Amniotic stem cell (primary cell): ENCODE measurements at places on chromosomes 1 and 21.

DNA sequence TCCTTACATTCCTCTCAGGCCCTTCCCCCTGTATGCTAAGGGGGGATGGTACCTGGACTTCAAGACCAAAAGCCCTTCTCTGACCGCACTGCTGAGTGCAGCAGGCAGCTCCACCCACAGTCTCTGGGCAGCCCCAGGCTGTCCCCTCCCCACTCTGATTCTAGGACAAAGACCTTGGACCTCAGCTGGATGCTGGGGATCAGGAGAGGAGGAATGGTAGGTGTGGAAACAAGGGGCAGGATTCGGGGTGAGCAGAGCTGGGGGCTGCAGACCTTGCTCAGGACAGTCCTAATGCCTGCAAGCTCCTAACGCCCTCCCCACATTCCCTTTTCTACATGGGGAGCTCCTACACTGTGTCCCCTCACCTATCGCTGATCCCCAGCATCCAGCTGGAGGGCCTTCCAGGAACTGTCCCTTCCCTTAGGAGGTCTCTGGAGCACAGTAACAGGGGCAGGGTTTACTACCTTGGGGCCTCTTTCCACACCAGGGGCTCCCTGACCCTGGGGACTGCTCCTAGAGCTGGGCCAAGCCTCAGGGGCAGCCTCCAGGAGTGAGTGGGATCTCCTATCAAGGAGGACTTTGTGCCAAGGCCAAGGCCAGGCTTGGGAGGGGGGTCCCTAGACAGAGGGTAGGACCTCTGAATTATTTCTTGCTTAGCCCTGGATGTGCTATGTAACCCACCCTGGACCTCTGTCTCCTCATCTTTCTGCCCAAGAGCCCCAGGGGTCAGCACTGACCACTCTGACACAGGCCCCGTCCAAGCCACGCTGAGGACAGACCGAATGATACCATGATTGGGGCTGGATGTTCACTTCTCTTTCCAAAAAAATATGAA lies 5.6 kb downstream of the CLDN19 start:
- DNase-seq = no peak

GRCh38 chr1:43530483-43531106 lies at the start of gene PTPRF:
TSS of gene PTPRF (plus strand) at chr1:43530883. CDS start at chr1:43545076, 14,193 bp downstream.
- DNase-seq = no peak

DNA sequence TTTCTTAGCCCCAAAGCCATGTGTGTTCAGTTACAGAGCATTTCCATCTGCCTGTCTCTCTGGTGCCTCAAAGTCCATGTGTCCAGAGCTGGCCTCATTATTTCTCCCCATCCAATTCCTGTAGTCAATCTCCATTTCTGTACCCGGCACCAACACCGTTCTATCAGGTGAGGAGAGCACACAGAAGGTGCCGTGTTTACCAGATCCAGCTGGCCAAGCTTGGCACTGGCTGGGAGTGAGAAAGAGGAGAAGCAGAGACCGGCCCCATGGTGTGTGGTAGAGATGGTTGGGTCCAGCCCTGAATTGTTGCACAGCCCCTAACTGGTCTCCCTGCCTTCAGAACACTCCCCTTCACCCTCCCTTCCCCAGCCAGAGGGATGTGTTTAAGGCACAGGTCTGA lies 7.5 kb upstream of the SSBP3 start:
- no peak for DNase-seq

DNA sequence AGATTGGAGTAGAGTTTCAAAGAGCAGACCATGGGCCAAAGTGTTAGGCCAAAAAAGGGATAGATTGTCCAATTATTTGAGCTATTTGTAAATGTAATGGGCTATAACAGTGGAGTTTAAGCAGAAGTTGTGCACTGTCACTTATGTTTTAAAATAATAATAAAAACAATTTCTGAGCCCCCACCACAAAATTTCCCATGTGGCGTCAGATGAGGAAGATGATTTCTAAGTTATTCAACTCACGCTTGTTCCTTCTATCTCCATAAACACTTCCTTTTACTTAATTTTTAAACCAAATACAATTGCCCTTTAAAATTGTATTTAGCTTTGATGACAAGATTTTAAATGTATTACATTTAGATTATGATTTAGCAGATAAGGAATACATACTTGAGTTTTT lies 330.0 kb downstream of the PTPRC start:
- no peak for DNase-seq

- DNase-seq = no peak
Observed at GRCh38 chr1:110648417-110648816, 26.3 kb downstream of the KCNA3 start.

DNA sequence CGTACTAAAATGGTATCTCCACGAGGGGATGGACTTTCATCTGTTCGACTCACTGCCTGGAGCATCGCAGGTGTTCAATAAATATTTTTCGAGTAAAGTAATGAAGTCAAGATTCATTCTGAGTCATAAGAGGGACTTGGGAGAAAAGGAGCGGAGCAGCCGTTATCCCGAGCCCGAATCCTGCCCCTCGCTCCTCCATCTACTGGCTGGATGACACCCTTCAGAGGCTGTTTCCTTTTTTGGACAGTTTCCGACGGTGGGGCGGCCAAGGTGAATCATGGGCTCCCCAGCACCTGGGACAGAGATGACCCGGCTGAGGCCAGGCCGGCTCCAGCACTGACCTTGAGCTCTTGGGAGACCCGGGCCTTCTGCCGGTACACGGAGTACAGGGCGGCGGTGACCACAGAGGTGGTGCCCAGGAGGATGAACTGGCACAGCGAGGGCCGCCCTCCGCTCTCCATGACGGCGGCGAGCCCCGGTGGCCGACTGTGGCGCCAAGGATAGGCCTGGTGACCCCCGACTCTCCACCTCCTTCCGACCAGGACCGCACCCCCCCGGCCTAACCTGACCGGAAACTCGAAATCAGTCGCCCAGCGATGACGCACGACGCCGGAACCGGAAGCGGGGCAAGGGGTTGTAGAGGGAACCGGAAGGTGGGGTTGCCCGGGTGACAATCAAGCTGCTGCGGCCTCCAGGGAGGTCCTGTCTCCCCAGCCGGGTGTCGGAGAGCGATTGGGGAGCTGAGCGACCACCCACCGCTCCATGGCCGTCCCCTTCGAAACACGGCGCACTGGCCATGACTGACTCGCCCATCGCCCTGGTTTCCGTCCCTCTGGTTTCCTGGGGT lies at the start of gene MUL1:
MUL1 (minus strand) TSS at position 588 of the 847 bp plus-strand sequence; CDS start at position 461, 127 bp downstream.
- DNase-seq = peak; percentile 78

DNA sequence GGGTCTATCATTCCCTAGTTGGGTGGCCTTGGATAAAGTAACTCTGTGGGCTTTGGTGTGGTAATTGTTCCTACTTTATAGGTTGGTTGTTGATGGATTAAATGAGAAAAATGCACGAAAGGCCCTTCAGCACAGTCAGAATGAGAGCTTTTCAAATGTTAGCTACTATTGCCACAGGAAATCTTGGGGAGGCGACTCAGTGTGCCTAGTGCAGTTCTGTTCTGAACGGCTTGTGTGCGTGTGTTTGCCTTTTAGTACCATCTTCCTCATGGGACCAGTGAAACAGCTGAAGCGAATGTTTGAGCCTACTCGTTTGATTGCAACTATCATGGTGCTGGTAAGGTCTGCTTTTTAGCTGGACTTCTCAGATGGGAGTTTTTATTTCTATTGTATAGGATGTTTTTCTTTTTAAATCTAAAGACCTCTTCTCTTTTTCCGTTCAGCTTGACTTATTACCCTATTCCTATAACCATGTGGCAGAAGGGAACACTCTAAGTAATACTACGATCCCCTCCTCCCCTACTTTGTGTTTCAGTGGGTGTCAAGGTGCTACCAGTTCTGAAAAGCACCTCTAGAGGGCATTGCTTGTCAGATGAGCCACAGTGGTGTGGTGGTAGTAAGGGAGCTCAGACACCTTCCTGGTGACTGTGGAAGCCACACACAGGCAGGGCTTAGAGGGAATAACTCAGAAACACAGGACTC lies 9.2 kb downstream of the SFT2D2 start:
- DNase-seq = no peak

DNA sequence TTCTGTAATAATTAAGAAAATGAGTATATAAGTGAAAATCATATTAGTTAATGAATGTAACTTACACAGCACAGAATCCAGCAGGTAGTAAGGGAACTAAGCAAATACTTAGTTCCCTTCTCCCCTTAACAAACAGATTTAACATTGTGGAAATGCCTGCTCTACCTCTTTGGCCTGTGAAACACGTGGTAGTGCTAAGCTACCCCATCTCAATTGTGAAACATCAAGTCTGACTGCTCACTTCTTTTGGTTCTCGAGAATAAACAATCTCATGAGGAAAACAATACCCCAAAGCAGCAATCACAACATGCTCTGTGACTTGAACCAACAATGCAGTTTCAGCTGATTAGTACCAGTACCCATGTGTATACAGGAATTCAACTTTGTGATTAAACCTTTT lies 4.7 kb downstream of the MYSM1 start:
- no peak for DNase-seq

GRCh38 chr1:114126261-114127095 lies 27.2 kb downstream of the SYT6 start:
- DNase-seq = no peak

DNA sequence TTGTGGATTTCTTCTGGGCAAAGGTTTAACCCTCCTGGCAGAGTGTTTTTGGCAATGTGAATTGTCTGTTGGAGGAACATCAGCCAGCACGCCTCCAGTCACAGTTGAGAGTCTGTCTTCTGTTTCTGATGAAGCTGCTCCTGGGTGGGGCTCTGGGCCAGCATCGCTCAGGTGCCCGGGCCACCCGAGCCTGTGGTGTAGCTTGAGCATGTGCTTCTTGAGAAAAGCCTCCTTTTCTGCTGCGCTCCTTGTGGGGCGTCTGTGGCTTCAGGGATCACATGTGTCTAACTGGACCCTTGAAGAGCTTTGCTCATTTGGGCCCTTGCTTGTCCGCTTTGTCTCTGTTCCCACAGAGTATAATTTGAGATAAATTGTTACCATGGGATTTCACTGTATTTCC lies 7.2 kb downstream of the RER1 start:
- no peak for DNase-seq

GRCh38 chr21:46414965-46415275 lies 43.8 kb upstream of the DIP2A start:
- no peak for DNase-seq

DNA sequence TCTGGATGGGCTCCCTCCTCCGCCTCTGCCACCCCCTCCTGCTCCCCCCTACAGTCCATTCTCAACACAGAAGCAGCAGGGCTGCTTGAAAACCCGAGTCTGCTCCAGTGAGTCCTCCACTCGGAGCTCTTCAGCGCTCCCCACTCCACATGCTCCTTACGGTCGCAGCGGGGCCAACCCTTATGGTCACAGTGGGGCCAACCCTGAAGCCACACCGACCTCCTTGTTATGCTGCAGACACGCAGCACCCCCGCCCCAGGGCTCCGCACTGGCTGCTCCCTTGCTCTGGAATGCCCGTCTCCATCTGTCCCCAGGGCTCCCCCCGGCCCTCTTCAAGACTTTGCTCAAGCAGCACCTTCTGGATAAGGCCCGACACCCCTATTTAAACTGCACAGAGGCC lies 22.6 kb downstream of the GPR157 start:
- no peak for DNase-seq

- no peak for DNase-seq
Observed at GRCh38 chr1:35646043-35646442, 4.7 kb upstream of the PSMB2 start.

- DNase-seq = no peak
Observed at GRCh38 chr1:208837242-208837641, 593.1 kb upstream of the PLXNA2 start.

- peak; percentile 71 for DNase-seq
Observed at GRCh38 chr1:235253219-235253962, 74.6 kb downstream of the ARID4B start.

DNA sequence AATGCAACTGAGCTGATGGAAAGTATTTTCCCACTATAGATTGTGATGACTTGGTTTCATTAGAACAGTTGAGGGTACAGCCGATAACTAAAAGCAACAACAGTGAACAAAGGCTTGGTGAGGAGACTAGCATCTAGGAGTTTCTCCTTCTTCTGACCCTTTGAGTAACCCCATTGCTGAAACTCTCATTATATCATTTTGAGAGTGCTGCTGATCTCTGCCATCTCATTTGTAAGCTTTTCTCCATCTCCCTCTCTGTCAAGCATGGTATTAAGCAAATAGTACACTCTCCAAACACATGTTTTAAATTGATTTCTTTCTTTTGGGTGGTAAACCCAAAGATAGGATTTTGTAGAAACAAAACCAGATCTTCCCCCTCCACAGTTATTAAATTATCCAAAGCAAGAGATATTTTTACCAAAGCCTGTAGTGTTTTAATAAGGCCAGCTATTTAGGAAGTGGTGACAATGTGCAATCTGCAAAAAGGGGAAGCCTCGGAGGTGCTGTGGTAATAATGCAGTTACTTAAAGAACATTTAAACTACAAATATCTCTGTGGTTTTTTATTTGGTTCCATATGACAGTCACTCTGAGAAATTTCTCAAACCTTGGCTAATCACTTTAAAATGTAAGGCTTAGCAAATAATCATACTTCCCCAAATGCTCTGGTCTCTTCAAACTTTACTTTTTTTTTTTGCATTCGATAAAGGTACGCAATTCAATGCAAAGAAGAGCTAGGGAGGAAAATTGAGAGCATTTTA lies 287.5 kb downstream of the HLX start:
- no peak for DNase-seq

GRCh38 chr1:198829944-198830343 lies 191.1 kb downstream of the PTPRC start:
- DNase-seq = no peak

- DNase-seq = no peak
Observed at GRCh38 chr1:198153804-198154203, 3.0 kb upstream of the NEK7 start.

DNA sequence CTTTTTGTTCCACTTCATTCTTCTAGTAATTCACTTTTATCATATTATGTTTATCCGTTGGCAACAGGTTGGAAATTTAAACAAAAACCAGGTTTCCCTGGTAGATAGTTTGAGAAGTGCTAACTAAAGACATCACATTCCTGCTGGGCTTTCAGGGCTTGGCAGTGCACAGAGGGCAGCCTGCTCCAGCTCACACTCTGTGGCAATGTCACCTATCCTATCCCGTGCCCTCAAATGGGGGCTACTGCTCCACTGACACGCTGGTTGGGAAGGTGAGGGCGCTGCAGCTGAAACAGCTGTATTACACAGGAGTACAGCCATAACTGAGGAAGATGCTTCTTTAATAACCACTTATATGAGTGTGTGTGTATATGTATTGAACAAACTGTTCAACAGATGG lies 49.7 kb downstream of the RCAN1 start:
- no peak for DNase-seq

DNA sequence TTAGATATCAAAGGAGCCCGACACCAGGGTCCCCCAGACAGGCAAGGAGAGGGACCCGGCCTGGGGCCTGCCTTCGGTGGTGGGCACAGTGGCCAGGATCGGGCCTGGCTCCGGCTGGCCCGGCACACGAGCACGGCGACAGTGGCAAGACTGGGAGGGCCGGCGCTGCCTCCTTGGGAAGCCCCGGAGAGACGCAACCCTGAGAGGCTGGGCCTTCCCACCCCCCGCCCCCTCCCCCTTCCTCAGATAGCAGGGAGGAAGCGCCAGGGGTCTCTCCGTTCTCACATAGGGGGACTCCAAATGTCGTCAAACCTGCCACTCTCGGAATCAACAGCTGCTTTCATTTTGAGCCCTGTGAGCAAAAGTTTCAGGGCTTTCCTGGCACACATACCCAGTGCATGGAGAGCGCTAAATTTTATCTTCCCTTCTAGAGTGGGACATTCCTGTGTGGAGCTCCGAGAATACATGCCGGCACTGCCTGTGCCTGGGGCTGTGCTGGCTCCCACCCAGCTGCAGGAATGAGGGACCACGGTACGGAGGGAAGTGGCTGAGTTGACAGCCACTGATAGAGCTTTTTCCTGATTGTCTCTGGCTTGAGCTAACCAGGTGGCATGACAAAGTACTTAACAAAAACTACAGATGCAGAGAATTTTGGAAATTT lies 62.4 kb downstream of the CD247 start:
- no peak for DNase-seq

- no peak for DNase-seq
Observed at GRCh38 chr1:180691322-180691913, 59.6 kb downstream of the XPR1 start.
